Upper lobe of right lung (tissue), 1 donor: ENCODE measurements at places on chromosomes 11 and 22. TPM values are rescaled to one million over a fixed set of nuclear protein-coding genes. Genes with fewer than 3 reads are reported as not detected.

- no peaks in the 10 kb centered on the region for H3K27me3 ChIP-seq
- H3K36me3 ChIP-seq, result no peaks in the 10 kb centered on the region
- no peak overlapping the region for H3K27ac ChIP-seq
- peaks cover 35% of the 10 kb centered on the region for H3K4me1 ChIP-seq
- no peak overlapping the region for H3K4me3 ChIP-seq
- DNase-seq, result no peak
These were observed 81.4 kb upstream of the AKIP1 start for GRCh38 chr11:8829556-8829955.

GRCh38 chr11:126355324-126355925 is at the start of gene ST3GAL4:
TSS of gene ST3GAL4 (plus strand) at chr11:126355686. CDS start at chr11:126406156, 50,470 bp downstream.
- no peaks in the 10 kb centered on the region for H3K27me3 ChIP-seq
- no peaks in the 10 kb centered on the region for H3K36me3 ChIP-seq
- peak within 1 kb of the TSS; percentile 83 for H3K27ac ChIP-seq
- H3K4me3 ChIP-seq, result peak within 1 kb of the TSS; percentile 75
- peaks cover 59% of the 10 kb centered on the region for H3K4me1 ChIP-seq
- peak; percentile 88 for DNase-seq

DNA sequence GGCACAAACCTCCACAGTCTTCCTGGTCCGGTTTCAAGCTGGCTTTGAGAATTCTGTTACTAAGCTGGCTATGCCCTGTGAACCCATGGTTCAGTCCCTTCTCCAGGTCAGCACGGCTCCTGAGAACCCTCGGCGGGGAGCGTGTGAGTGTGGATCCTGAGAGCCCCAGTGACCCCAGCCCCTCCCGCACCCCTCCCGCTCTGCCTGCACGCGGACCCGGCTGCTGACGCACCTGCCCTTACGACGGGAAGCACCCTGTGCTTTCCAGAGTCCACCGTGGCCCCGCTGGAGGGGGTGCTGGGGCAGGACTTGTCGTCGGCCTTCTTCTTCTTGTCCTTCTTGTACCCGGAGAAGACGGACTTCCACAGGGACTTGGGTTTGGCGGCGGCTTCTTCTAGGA is 42.8 kb upstream of the BID start:
- no peaks in the 10 kb centered on the region for H3K27me3 ChIP-seq
- DNase-seq, result no peak
- H3K36me3 ChIP-seq, result peaks cover 21% of the 10 kb centered on the region
- no peaks in the 10 kb centered on the region for H3K4me1 ChIP-seq
- no peak overlapping the region for H3K4me3 ChIP-seq
- no peak overlapping the region for H3K27ac ChIP-seq

DNA sequence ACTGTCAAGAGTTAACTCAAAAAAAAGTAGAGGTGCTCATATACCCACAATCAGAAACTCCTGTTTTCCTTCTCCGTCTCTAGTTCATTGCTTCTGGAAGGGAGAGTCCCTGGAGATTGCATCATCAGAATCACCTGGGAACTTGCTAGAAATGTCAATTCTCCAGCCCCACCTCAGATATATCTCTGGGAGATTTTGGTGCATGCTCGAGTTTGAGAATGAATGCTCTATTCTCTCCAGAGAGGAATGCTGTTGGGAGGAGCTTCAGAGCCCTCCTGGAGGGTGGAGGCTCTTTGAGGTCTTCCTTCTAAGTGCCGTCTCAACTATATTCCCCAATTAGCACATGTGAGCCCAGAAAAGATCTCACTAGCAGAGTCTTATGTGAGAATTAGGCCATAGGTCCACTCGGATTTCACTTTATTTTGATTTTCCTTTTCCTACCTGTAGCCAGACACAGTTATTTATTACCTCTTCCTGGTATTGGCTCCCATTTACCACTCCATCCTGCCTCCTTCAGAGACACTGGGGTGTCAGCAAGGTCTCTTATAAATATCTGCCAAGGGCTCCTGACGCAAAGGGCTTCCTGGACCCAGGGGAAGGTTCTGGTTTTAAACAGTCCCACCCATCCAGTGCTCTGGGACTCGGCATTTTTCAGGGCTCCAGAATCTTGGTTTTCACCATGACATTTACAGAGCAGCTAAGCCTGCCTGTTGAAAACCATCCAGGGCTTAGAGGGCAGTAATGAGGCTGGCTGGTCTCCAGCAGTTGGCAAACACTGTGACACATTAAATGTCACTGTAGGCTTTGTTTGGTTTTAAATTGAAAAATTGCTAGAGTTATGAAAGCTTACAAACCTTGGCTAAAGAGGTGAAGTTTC is 136.2 kb downstream of the CD44 start:
- peaks cover 15% of the 10 kb centered on the region for H3K4me1 ChIP-seq
- H3K27me3 ChIP-seq, result no peaks in the 10 kb centered on the region
- DNase-seq, result peak; percentile 74
- no peaks in the 10 kb centered on the region for H3K36me3 ChIP-seq

DNA sequence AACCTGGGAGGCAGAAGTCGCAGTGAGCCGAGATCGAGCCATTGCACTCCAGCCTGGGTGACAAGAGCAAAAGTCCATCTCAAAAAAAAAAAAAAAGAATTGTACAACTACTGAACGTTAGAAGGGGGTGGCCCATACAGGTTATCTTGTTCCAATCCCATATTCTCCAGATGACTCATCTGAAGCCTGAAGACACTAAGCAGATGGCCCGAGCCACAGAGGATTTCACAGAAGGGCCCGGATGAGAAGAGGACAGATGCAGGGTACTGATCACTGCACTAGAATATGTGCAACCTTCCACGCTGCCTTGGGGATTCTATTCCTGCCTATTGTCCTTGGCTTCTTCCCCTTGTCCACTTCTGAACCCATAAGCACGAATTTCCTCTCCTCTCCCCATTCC is 70.9 kb upstream of the UBASH3B start:
- no peak overlapping the region for H3K27ac ChIP-seq
- H3K4me3 ChIP-seq, result no peak overlapping the region
- H3K4me1 ChIP-seq, result peaks cover 4% of the 10 kb centered on the region
- H3K27me3 ChIP-seq, result no peaks in the 10 kb centered on the region
- no peak for DNase-seq
- no peaks in the 10 kb centered on the region for H3K36me3 ChIP-seq

DNA sequence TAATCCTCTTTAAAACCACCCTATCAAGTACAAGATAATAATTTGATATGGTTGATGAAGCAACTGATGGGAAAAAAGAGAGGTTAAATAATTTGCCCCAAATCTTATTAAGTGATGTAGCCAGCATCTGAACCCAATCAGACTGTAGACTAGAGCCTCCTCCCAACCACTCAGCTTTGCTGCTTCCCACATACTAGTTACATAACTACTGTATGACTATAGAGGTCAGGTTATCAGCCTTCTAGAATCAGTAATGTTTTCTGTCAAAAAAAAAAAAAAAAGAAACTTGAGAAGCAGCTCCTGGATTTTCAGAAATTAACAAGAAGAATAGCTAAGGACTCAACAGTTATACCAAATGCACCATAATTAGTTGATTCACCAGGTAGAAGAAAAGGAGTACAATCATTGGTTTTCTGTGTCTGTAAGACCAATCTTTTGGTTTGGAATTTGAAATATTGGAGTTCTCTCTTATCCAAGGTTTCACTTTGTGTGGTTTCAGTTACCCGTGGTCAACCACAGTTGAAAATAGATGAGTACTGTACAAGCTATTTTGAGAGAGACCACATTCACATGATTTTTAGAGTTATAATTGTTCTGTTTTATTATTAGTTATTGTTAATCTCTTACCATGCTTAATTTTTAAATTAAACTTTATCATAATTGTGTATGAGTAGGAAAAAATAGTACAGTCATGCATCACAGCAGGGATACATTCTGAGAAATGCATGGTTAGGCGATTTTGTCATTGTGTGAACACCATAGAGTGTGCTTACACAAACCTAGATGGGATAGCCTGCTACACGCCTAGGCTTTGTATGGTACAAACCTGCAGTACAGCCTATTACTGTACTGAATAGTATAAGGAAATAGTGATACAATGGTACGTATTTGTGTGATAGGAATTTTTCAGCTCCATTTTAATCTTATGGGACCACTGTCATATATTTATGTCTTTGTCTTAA is 72.2 kb downstream of the PDHX start:
- no peak for DNase-seq
- H3K27me3 ChIP-seq, result no peaks in the 10 kb centered on the region
- H3K4me3 ChIP-seq, result no peak overlapping the region

DNA sequence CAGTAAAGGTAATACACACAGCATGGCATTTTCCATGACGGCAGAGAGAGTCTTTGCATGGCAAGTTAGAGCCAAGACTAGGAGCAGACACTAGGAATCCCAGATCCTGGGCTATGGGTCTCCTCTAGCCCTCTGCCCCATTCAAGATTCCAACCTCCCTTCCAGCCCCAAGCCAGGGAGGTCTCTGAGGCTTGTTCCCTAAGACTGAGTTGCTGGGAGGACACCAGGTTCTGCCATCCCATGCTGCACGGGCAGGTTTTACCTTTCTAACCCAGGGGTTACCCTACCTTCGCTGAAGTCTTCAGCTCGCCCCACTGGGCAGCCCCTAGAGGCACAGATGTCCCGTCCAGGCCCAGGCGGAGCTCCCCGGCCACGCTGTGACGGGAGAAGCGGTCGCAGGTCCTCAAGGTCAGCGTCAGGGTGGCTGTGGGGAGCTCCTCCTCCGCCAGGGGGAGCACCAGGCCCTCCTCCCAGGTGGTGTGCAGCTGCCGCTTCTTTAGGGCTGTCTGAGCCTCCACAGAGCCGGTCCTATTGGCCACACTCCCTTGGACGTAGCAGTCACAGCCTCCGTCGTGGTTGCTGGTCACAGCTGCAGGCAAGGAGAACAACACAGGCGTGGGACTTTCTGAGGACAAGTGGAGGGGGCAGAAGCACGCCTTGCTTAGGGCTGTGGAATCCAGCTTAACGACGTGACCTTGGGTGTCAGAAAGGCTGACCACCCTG is 33.8 kb downstream of the SYT13 start:
- peak; percentile 72 for DNase-seq
- H3K4me3 ChIP-seq, result no peak overlapping the region
- H3K36me3 ChIP-seq, result no peaks in the 10 kb centered on the region
- peaks cover 4% of the 10 kb centered on the region for H3K4me1 ChIP-seq

GRCh38 chr22:38069372-38070249 is 12.4 kb downstream of the PICK1 start:
- DNase-seq, result no peak
- H3K4me3 ChIP-seq, result no peak overlapping the region
- H3K27me3 ChIP-seq, result no peaks in the 10 kb centered on the region
- H3K36me3 ChIP-seq, result peaks cover 81% of the 10 kb centered on the region

GRCh38 chr11:28176351-28176750 is 68.2 kb downstream of the METTL15 start:
- H3K4me3 ChIP-seq, result no peak overlapping the region
- H3K36me3 ChIP-seq, result no peaks in the 10 kb centered on the region
- no peak for DNase-seq

The SVIP gene
- total RNA-seq, result 35.6 TPM

The CAPRIN1 gene
- 164 TPM for total RNA-seq

The CNTN5 gene
- not detected for total RNA-seq
